ENCODE measurements at places on chromosomes 2 and 18. TPM values are rescaled to one million over a fixed set of nuclear protein-coding genes. Genes with fewer than 3 reads are reported as not detected.

- DNase-seq: no peak
These were observed 419.7 kb upstream of the TNP1 start for GRCh38 chr2:217279556-217279955.

DNA sequence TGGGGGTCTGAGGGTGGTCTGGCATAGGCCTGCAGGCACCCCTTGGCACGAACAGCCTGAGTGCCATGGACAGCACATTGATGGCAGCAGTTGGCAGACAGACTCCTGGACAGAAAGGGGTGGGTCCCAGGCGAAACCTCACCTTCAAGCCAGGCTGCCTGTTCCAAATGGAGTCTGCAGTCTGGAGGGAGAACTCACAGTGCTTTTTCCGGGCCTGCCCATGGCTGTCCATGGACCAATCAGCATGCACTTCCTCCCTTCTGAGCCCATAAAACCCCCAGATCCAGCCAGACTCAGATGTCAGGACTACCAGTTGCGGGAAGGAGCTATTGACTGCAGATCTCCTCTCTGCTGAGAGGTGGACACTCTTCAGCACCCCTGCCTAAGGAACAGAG lies 694.6 kb upstream of the ACVR2A start:
- DNase-seq: no peak

GRCh38 chr2:237566401-237567235 lies at the start of gene PRLH:
PRLH (plus strand) TSS chr2:237566574; CDS start chr2:237566574, 0 bp downstream.
- DNase-seq: no peak

DNA sequence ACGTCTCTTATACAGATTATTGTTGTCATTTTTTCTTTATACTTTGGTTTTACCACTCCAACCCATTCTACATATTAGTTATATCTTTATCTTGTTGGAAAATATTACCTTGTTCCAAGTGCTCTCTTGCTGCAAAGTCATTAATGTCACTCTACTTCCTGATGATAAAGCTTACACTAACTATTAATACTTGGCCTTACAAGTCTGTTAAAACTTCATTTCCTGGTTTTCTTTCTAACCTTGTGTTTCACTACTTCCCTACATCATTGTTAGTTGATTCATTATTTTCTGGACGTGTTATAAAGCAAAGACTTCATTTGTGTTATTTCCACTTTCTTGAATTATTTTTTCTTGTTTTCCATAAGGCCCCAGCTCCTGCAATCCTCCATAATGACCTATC lies 382.6 kb upstream of the CDH20 start:
- DNase-seq: no peak

DNA sequence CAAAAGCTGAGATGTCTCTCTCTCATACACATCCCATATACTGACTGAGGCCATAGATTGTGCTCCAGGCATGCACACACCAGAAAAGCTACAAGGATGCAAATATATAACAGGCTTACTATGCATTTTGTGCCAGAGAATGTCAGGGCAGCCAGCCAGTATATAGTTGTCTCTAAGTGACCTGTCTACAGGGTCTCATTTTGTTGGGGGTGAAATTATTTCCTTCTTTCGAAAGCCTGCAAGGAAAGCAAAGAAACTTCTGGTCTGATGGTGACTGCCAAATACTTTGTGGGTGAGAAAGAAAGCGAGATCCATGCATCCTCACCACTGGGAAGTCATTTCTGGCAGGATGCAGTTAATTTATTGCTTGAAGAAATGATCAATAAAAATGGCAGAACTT lies 70.2 kb downstream of the CDCA7 start:
- no peak for DNase-seq

CACNB4 gene
- total RNA-seq: 1.7 TPM

IL36B gene
- not detected for total RNA-seq

LHCGR gene
- total RNA-seq: not detected

GREB1 gene
- 0.90 TPM for total RNA-seq

RAPGEF4 gene
- total RNA-seq: 0.62 TPM
